ENCODE measurements at places on chromosomes 4 and X.

- no peak for DNase-seq
Measured at GRCh38 chr4:27198971-27199370, 338.3 kb downstream of the STIM2 start.

DNA sequence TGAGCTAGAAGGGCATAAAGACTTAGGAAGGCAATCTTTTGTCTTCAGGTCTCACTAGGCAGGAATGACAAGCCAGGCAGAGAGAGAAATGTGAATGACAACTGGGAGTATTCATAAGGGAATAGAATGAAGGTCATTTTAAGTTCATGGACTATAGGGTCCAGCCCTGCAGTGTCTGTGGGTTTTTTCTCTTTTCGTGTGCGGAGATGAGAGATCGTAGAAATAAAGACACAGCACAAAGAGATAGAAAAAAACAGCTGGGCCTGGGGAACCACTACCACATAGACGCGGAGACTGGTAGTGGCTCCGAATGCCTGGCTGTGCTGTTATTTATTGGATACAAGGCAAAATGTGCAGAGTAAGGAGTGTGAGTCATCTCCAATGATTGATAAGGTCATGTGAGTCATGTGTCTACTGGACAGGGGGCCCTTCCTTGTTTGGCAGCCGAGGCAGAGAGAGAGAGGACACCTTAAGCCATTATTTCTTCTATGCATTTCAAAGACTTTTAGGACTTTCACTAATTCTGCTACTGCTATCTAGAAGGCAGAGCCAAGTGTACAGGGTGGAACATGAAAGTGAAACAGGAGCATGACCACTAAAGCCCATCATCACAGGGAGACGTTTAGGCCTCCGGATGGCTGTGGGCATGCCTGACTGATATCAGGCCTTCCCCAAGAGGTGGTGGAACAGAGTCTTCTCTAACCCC, 921.8 kb upstream of the PCDH10 start:
- no peak for DNase-seq

GRCh38 chr4:39732728-39733127, 34.8 kb downstream of the UBE2K start:
- no peak for DNase-seq

DNA sequence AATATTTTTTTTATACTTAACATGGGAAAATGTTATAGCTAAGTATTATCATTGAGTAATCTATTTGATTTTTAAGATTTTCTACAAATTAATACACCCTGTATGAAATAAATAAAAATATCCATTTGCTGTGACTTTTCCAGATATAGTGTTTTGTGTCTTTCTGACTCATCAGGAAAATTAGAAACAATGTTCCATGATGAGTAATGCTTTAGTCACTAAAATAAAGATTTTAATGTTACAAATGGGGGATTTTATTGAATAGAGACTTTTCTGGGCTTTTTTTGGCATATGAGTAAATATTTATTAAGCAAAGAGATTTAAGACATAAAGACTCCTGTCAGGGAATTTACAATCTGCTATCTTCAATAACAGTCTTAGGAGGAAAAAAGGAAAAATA, 279.2 kb upstream of the NOCT start:
- DNase-seq: no peak

DNA sequence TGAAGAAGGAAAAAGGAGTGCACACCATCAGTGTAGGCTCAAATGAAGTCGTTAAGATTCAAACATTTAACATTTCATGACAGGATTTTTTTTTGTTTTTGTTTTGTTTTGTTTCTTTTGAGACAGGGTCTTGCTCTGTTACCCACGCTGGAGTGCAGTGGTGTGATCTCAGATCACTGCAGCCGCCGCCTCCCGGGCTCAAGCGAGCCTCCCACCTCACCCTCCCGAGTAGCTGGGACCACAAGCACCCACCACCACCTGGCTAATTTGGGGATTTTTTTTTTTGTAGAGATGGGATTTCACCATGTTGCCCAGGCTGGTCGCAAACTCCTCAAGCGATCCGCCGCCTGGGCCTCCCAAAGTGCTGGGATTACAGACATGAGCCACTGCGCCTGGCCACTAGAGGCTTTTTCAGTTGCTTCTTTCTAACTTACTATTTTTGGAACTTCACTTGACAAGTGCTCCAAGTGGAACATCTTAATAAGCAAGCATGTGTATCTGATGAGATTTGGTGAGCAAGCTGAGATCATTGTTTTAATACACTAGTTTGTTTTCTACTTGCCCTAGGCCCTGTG, 78.9 kb upstream of the CNKSR2 start:
- DNase-seq: no peak

DNA sequence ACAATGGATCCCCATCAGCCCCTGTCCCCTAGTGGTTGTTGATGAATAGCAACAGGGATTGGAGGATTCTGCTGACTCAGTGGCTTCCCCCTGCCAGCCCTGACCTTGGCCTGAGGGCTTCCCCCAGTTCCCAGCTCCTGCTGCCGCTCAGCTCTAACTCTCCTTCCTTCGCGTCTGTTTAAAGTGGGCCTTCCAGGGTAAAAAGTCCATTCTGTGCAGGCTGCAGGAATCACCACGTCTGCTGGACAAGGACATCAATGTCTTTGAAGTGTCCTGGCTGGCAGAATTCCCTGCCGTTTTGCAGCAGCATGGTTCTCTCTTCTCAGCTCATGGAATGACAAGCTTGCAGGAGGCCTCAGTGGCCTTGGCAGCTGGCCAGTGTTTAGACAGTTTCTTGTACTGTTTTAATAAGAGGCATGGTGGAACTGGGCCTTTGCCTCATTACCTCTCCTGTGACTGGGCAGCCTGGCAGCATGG, 152.5 kb upstream of the STX18 start:
- DNase-seq: no peak

DNA sequence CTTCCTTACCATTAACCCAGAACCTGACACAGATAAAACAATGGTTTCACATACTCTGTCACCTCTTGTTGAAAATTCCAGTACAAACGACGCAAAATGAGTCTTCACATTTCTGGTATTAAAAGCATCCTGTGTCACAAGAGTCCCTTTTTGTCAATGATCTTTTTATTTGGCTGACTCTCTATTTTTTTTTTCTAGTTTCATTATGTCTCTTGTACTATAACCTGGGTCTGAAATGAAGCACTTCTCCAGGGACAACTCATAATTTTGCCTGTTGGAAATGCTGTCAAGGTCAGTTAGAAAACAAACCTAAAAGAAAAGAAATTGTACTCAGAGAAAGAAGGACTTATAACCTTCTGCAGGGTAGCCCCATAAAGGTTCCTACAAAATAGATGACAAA, 93.1 kb downstream of the NR3C2 start:
- no peak for DNase-seq

- no peak for DNase-seq
Measured at GRCh38 chr4:100269446-100269845, 79.2 kb upstream of the DDIT4L start.

DNA sequence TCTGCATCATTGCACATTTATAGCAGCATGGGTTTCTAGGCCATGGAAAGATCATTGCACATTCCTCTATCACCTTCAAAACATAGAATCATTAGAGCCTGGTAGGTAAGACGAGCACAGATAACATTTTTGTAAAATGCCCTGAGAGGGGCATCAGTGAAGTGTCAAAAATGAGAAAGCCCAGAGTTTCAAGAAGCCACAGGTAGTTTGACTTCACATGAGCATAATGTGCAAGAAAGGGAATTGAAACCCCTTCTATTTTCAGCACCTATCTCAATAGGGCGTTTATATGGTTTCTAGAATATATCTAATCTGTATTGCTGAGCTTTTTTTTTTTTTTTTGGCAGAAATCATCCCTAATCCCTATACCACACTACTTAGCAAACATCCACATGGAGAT, 2441.7 kb downstream of the ARAP2 start:
- no peak for DNase-seq

DNA sequence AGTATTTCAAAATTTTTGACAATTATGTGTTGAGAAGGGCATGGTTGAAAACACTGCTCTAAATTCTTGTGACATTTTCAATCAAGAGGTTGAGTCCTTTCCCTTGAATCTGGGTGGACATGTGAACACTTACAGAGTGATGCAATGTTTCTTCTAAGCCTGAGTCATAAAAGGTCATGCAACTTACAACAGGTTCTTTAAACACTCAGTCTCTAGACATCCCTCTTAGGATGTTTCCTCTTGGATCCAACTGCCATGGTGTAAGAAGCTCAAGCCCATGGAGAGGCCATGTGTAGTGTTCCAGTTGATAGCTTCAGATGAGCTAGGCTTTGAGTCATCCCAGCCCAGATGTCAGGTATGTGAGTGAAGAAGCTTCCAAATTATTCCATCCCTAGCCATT, 232.2 kb upstream of the MAOA start:
- DNase-seq: no peak

GRCh38 chrX:35339796-35340195, 397.2 kb downstream of the FAM47B start:
- DNase-seq: no peak
